ENCODE measurements at places on chromosomes 7 and 10.
A peak's percentile ranks its signal among the peaks of the same experiment; 100 is the strongest.

DNA sequence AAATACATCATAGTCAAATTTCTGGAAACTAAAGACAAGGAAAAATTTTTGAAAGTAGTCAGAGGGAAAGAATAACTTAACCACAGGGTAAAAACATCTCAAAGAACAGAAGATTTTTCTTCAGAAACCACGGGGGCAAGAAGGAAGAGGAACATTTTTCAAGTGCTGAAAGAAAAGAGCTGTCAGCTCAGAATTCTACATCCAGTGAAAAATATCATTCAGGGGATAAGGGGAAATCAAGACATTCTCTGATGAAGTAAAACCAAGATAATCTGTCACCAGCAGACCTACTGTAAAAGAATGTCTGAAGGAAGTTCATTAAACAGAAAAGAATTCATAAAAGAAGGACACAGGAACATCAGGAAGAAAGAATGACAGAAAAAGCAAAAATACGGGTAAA lies 111.2 kb upstream of the TMEM72 start:
- no peak for DNase-seq

- no peak for DNase-seq
Measured at GRCh38 chr7:38704751-38705150, 73.6 kb upstream of the AMPH start.

DNA sequence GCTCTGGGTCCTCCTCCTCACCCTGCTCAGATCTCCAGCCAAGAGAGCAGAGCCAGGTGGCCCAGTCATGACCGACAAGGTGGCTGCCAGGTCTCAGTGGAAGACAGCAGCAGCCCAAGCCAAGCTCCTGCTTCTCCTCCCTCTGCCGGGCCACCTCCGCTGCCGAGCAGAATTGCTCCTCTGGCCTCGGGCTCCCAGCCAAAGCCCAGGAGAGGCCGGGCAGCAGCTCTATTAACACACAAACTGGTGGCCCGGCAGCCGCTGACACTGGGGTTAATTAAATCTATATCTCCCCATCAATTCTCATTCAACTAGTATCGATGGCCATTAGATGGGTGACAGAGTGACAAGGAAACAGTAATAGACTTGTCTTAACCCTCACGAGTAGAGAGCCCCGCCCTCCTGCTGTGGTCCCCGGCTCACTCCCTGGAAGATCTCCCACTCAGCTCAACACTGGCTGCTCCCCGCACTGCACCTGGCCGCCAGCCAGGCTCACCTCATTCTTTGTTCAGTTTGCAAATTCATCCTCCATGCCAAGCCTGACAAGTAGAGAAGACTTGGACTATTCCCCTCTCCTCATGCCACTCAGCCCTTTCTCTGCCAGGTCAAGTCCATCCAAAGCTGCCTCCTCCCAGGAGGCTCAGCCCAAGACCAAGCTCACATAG lies 74.1 kb upstream of the UNC5B start:
- peak; percentile 72 for DNase-seq

DNA sequence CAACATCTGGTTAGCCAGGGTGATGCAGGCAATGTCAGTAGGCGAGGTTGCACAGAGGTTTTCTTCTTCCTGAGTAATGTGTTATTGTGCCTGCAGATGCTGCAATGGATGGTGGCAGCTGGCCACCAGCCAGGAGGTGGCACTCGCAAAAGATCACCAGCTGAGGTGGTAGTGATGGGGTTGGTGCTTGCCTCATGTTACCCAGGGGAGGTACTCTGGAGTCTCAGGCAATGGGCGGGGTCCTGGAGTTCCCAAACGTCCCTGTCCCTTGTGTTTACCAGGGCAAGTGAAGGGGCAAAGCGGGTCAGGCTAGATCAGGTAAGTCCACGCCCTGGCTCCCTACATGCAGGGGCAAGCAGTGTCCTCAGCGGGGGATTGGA lies 21.1 kb downstream of the CLRN3 start:
- DNase-seq = no peak

- no peak for DNase-seq
Measured at GRCh38 chr7:93036807-93037206, 81.0 kb downstream of the SAMD9 start.

DNA sequence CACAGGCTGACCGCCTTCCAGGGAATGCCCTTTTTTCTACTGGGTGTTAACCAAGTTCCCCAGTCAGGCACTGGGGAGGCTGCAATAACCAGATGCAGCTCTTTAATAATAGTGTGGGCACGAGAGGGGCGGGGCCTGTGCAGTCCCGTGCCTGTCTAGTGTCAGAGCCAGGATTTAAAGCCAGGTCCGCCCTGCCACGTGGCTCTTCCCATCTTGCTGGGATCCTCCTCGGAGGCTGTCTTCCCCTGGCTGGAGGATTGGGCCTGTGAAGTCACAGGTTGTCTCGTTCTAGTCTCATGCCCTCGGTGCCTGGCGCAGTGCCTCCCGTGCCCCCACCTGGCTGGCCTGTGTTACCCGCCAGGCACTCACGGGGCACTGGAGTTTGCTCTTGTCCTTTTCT lies 25.2 kb downstream of the TMEM120A start:
- DNase-seq = no peak

DNA sequence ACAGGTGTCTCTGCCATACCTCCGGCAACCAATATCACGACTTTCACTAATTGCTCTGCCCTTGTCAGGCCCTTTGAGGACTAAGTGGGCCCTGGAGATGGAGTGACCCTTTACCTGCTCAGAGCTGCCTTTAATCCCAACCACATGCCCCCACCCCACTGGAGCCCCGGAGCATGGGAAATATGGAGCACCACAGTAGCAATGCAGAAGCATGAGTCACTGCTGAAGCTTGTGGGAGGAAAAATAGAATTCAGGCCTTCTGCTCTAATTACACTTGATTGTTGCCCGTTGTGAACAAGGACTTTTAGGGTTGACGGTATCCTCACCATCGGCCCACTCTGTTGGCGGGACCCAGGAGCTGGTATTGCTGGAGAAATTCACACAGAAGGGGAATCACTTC lies 52.5 kb upstream of the FRMD4A start:
- no peak for DNase-seq

- DNase-seq = no peak
Measured at GRCh38 chr10:33801705-33802104, 467.2 kb upstream of the NRP1 start.

- DNase-seq = no peak
Measured at GRCh38 chr10:127375461-127375860, 173.6 kb upstream of the NPS start.

GRCh38 chr10:121841862-121842261 lies 86.0 kb downstream of the ATE1 start:
- DNase-seq = no peak

DNA sequence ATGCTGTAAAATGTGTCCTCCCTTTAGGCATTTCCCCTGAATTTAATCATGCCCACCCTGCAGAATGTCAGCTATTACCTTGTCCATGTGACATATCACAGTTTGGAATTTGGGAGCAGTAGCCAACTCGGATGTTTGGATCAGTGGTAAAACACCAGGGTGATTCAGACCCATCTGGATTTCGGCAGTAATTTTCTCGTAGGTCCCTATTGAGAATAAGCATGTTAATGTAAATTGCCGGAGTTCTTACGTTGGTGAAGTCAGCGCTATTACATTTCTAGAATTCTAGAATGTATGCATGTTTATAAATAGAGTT lies 44.1 kb downstream of the HGF start:
- DNase-seq = no peak

DNA sequence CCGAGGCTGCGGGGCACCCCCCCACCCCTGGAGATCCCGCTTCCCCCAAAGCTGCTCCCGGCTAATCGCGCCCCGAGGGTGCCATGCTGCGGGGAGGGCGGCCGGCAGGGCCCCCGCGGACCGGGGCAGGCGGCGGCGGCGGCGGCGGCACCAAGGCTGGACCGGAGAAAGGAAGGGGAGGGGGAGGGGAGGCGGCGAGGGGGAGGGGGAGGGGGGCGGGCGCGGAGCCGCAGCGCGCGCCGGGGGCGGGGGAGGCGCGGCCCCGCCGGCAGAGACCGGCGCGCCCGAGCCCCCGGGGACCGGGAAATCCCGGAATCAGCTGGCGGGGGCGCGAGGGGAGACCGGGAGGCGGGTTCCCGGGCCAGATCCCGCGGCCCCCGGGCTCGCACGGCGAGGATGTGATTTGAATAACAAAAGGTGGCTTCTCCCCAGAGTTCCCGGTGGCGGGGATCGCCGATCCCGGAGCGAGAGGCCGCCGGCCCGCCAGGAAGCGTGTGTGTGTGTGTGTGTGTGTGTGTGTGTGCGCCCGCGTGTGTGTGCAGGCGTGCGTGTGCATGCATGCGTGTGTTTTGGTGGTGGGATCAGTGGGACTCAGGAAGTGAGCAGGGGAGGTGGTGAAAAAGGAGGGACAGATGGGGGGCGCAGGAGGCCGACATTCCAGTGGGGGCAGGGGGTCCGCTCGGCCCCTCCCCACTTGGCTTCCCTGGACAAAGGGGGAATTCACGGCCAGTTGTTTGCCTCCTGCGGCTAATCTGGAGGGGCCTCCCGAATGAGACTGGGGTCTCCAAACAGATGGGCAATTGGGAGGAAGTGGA lies 99.5 kb downstream of the HIP1 start:
- DNase-seq = peak; percentile 36

- peak; percentile 35 for DNase-seq
Measured at GRCh38 chr10:8352171-8353075, 297.9 kb downstream of the GATA3 start.

DNA sequence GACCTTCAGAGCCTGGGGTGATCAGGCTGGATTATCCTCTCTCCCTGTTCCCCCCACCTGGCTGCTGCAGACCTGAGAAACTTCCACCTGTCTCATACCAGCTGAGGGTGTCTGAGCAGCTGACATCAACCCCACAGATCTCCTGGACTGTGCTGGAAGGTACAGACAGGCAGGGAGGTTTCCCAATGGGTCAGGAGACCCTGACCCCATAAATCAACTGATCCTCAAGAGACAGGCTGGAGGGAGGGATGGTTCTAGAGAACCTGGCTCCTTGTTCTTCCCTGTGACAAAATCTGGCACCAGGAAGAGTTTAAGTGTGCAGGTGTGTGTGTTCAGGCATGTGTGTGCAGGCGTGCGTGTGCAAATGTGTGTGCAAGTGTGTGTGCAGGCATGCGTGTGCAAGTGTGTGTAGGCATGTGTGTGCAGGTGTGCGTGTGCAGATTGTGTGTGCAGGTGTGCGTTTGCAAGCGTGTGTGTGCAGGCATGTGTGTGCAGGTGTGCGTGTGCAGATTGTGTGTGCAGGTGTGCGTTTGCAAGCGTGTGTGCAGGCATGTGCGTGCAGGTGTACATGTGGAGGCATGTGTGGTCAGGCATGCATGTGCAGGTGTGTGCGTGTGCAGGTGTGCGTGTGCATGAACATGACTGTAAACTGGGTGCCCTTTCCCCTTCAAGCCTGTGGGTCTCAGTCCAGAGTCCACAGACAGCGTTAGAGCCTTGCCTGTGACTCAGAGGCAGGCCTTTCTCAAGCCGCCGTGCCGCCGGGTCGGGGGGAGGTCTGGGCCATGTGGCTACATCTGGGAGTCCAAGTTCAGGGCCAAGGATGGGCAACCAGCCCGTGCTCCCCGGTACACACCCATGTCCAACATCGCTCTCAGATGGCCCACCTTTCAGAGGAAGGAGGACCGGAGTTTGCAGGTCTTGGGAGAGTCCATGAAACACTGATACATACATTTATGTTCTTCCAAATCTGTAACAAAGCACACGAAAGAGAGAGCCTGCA lies 50.1 kb upstream of the ELN start:
- no peak for DNase-seq

DNA sequence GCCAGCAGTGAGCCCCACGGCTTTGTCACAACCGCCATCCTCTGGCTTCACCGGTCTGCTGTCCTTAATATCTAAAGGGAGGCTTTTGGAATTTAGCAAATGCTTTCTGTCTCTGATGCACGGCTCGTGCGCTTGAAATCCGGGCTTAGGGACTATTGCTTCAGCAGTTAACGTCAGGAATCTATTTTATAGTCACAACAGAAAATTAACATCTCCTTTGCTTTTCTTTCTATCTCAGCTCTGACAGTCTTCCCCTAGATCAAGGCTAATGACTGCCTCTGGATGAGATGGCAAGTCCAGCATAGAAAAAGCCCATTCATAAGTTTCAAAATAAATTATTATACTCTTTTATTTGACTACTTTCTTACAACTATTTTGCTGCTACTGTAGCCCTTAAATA lies 423.8 kb downstream of the GALNT17 start:
- DNase-seq = no peak

- DNase-seq = no peak
Measured at GRCh38 chr10:110706690-110707098, 62.6 kb downstream of the RBM20 start.

GRCh38 chr10:13219685-13220670 lies 14.2 kb downstream of the UCMA start:
- DNase-seq = no peak

- DNase-seq = no peak
Measured at GRCh38 chr7:83166781-83167180, 4.1 kb upstream of the PCLO start.

- no peak for DNase-seq
Measured at GRCh38 chr10:103595933-103596726, 102.6 kb downstream of the NEURL1 start.

DNA sequence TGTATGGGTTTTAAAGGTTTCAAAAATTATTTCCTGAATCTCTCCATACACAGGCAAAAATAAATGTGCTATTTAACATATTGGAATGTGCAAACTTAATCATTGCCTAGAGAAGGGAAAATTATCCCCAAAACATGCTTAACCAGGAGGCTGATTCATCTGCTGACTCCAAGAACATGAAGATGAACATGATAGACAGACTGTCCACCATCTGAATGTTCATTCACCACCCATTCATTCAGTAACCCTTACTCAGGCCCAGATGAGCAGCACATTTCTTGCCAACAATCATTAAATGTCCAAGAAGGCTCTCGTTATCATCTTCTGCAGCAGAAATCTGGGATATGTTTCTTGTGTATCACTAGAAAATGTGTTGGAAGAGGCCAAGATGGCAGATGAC lies 110.6 kb downstream of the PPP1R9A start:
- DNase-seq = no peak

GRCh38 chr10:83127942-83128575 lies 1011.2 kb upstream of the GHITM start:
- DNase-seq = no peak

Data from NCI-H1105 treated with DMSO at 0.1 percent for 48 hours (cell line).